ENCODE measurements at places on chromosomes 2 and 18. TPM values are rescaled to one million over a fixed set of nuclear protein-coding genes. Genes with fewer than 3 reads are reported as not detected.

SIGLEC15 gene
- not detected for total RNA-seq

RUFY4 gene
- total RNA-seq, result 2.4 TPM

DOCK10 gene
- total RNA-seq, result 227 TPM

STAT4 gene
- total RNA-seq, result 51.7 TPM

ELOA2 gene
- not detected for total RNA-seq

UGT1A5 gene
- total RNA-seq, result not detected

TTC39C gene
- total RNA-seq, result 59.6 TPM

MYO7B gene
- 0.19 TPM for total RNA-seq

SCYGR8 gene
- not detected for total RNA-seq

KCNG3 gene
- total RNA-seq, result not detected

KCNE4 gene
- not detected for total RNA-seq

SKA1 gene
- total RNA-seq, result 40.7 TPM

AQP12A gene
- total RNA-seq, result not detected

LYPD1 gene
- not detected for total RNA-seq

RTP5 gene
- total RNA-seq, result not detected

IL1B gene
- total RNA-seq, result not detected

GRB14 gene
- not detected for total RNA-seq

CGREF1 gene
- total RNA-seq, result 3.7 TPM

C2orf66 gene
- 0.43 TPM for total RNA-seq

RBKS gene
- 10.0 TPM for total RNA-seq

VIT gene
- total RNA-seq, result not detected

SLC23A3 gene
- 2.9 TPM for total RNA-seq

LPIN1 gene
- 59.0 TPM for total RNA-seq

HOXD13 gene
- not detected for total RNA-seq

GDF7 gene
- total RNA-seq, result 0.48 TPM

PLCL1 gene
- 1.2 TPM for total RNA-seq

RPRM gene
- not detected for total RNA-seq

GPR45 gene
- total RNA-seq, result not detected

GRP gene
- not detected for total RNA-seq

FOXD4L1 gene
- total RNA-seq, result 0.32 TPM

MYO3B gene
- 0.26 TPM for total RNA-seq

PARD3B gene
- total RNA-seq, result 0.29 TPM

CHRNG gene
- not detected for total RNA-seq

TRIM54 gene
- total RNA-seq, result not detected

SLC4A3 gene
- not detected for total RNA-seq

PRKAG3 gene
- total RNA-seq, result not detected

TET3 gene
- 15.1 TPM for total RNA-seq

IDH1 gene
- total RNA-seq, result 34.3 TPM

SLC19A3 gene
- total RNA-seq, result not detected

VWC2L gene
- total RNA-seq, result not detected

CD302 gene
- total RNA-seq, result 0.29 TPM

NFATC1 gene
- total RNA-seq, result 79.3 TPM

L3MBTL4 gene
- not detected for total RNA-seq

CCDC178 gene
- total RNA-seq, result not detected

KIF1A gene
- total RNA-seq, result 1.1 TPM

ASB18 gene
- not detected for total RNA-seq

INHBB gene
- not detected for total RNA-seq

KIF5C gene
- 43.8 TPM for total RNA-seq

IL18R1 gene
- 20.5 TPM for total RNA-seq

AQP12B gene
- total RNA-seq, result not detected

SERPINB7 gene
- total RNA-seq, result not detected

STK11IP gene
- total RNA-seq, result 31.4 TPM

CBLN2 gene
- not detected for total RNA-seq

CDK5R2 gene
- total RNA-seq, result not detected

ZNF385B gene
- not detected for total RNA-seq

TWIST2 gene
- not detected for total RNA-seq

DUSP19 gene
- 2.1 TPM for total RNA-seq

All from activated T-helper 17 cell treated with anti-CD3 and anti-CD28 coated beads, Interleukin-2, amount 50 U/mL, for 72 hours (primary cell).